ENCODE measurements at places on chromosomes 2 and 18. TPM values are rescaled to one million over a fixed set of nuclear protein-coding genes. Genes with fewer than 3 reads are reported as not detected.

VIT gene
- 0.88 TPM for total RNA-seq

RAB6C gene
- 0.23 TPM for total RNA-seq

VSNL1 gene
- 3.3 TPM for total RNA-seq

MYO3B gene
- 13.5 TPM for total RNA-seq

GPBAR1 gene
- total RNA-seq, result 1.9 TPM

CREG2 gene
- total RNA-seq, result 1.6 TPM

OR6B2 gene
- not detected for total RNA-seq

RAB10 gene
- total RNA-seq, result 65.4 TPM

SAG gene
- total RNA-seq, result not detected

TRPM8 gene
- total RNA-seq, result not detected

MATN3 gene
- 1.5 TPM for total RNA-seq

ATP9B gene
- total RNA-seq, result 65.0 TPM

SERPINB4 gene
- not detected for total RNA-seq

AQP12A gene
- not detected for total RNA-seq

NEU2 gene
- not detected for total RNA-seq

RNF152 gene
- 51.4 TPM for total RNA-seq

ALPG gene
- not detected for total RNA-seq

All from metanephros (tissue), 2 donors.